NCI-H524 treated with DMSO at 0.1 percent for 48 hours (cell line): ENCODE measurements at places on chromosomes 1 and 21.

GRCh38 chr1:197917805-197918651 lies 856 bp downstream of the LHX9 start:
- DNase-seq = no peak

GRCh38 chr1:15810073-15810472 lies 2.6 kb upstream of the UQCRHL start:
- DNase-seq = no peak

DNA sequence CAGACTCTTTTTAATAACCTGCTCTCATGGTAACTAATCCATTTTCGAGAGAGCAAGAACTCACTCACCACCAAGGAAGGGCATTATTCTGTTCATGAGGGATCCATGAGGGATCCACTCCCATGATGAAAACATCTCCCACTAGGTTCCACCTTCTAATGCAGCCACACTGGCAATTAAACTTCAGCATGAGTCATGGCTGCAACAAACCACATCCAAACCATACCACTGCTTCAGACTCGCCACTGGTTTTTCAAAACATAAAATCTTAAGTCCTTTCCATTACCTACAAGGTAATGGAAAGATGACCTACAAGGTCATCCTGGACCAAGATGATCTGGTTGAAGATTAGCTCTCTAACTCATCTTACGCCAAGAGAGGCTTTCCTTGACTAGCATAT lies 405.1 kb downstream of the VAV3 start:
- no peak for DNase-seq

- no peak for DNase-seq
These were observed 70.1 kb upstream of the EDEM3 start for GRCh38 chr1:184824691-184825323.

DNA sequence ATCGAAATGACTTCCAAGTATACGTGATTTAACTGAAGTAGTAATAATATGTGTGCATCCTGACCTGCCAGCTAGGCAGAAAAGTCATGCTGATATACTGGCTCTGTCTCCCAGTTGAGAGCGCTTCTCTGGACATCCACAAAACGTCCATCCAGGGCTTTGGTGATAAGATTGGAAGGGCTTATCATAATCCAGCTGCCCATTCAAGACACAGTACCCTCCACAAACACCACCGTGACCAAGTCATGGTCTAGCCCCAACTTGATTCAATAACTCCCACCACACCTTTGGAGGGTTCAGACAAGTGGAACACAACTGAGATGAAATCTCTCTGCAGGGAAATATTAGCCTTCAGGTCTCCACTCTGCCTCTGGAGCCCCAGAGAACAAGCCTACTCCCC lies 76.2 kb downstream of the CD46 start:
- no peak for DNase-seq

DNA sequence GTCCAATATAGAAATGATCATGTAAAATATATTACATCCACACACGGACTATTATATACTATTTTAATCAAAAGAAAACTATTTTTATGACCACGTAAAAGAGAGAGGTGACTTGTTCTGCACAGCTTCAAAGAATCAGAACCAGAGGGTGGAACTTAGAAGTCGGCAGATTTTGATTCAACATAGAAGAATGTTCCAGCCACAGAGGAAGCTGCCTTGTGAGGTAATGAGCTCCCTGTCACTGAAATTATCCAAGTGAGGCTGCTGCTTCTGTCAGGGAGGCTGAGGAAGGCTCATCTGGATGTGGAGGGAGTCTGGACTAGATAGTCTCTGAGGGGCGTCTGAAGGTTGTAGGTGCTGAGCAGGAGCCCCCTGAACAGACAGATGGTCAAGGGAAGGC lies 2.7 kb downstream of the PLEKHA6 start:
- no peak for DNase-seq

- DNase-seq = no peak
These were observed 30.3 kb upstream of the FAM78B start for GRCh38 chr1:166197141-166197540.

DNA sequence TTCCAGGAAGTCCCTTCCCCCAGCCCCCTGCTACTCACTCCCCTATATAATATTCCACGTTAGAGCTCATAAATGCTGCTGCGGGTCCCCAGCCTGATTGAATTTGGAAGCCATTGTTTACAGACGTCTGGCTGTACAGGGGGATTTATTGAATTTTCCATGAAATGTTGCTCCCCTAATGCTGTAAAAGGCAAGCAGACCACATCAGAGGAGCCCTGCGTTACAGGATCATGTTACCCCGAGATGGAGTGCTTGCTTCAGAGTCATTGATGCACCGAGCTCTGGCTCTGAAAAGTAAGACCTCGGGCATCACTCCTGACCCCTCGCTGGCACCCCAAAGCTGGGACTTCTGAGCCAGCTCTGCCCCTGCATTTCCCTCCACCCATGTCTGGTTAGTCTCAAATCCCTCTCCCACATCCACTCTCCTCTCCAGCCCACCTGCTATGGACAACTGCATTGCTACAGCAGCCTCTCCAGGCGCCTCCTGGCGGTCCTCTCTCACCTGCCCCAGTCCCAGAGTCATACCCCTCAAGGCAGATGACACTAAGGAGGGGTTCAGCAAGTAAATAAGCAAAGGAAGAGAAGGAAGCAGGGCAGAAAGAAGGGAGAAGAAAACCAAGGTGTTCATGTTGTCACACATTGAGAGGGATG lies 127.8 kb downstream of the TMEM53 start:
- no peak for DNase-seq

- no peak for DNase-seq
These were observed 73.1 kb upstream of the C1orf105 start for GRCh38 chr1:172347416-172347815.

DNA sequence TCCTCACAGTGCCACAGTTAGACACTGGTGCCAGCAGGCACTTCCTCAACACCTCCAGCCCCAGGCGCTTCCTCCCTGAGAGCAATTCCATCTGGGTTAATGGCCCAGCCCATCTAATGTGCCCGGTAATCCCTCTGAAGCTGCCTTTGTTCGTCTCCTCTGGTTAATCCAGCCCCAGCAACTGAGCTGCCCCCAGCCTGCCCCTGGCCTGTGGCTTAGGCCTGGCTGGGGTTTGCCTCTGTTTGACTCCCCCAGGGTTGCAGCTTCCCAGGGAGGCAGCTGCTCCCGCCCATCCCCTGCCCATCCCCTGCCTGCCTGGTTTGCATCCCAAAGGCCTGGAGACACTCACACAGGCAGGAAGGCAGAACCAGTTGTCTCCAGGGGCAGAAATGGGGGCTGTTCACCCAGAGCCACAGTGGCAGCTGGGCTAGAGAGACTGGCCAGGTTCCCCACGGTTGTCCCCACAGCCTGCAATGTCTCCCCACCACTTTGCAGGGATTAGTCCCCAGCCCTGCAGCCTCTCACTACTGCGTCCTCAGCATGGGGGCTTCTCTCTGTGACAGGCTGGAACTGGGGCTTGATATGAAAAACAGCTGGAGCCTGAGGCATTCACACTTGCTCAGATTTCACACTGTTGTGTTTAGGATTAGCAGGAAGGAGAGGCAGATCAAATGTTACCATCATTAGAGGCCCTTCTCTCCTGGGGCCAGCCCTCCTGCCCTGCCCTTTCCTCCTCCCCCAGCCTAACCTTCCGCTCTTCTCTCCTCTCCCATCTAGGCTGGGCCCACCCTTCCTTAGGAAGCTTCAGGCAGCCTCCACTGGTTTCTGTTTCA lies 120.2 kb downstream of the TLR5 start:
- DNase-seq = peak; percentile 98

- no peak for DNase-seq
These were observed 224.7 kb upstream of the GJB5 start for GRCh38 chr1:34529935-34530859.

GRCh38 chr1:56821462-56821797 lies 2.2 kb upstream of the FYB2 start:
- DNase-seq = no peak

DNA sequence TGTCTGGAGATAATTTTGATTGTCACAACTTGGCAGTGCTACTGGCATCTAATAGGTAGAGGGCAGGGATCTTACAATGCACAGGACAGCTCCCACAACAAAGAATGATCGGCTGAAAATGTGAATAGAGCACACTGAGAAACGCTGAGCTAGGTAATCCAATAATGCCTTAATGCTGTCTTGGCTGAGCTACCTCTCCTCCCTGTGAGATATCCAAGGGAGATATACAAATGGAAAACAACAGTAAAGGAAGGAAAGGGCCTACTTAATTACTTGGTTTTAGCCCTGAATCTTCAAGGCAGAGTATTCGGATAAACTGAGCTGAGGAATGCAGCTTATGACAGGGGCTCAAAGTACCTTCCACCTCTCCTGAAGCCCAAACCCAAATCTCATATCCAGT lies 2.9 kb downstream of the DNASE2B start:
- no peak for DNase-seq

GRCh38 chr1:214022810-214023425 lies 35.1 kb downstream of the PROX1 start:
- DNase-seq = no peak
